CD4-positive, alpha-beta T cell treated with Interleukin-21 for 1 hour (primary cell): ENCODE measurements at places on chromosomes 1 and 21.

- DNase-seq: no peak
These were observed 14.9 kb downstream of the A3GALT2 start for GRCh38 chr1:33305816-33306652.

- DNase-seq: no peak
These were observed 280.5 kb upstream of the VAMP3 start for GRCh38 chr1:7490576-7490975.

- no peak for DNase-seq
These were observed 402.0 kb downstream of the PTPRU start for GRCh38 chr1:29638281-29638680.

DNA sequence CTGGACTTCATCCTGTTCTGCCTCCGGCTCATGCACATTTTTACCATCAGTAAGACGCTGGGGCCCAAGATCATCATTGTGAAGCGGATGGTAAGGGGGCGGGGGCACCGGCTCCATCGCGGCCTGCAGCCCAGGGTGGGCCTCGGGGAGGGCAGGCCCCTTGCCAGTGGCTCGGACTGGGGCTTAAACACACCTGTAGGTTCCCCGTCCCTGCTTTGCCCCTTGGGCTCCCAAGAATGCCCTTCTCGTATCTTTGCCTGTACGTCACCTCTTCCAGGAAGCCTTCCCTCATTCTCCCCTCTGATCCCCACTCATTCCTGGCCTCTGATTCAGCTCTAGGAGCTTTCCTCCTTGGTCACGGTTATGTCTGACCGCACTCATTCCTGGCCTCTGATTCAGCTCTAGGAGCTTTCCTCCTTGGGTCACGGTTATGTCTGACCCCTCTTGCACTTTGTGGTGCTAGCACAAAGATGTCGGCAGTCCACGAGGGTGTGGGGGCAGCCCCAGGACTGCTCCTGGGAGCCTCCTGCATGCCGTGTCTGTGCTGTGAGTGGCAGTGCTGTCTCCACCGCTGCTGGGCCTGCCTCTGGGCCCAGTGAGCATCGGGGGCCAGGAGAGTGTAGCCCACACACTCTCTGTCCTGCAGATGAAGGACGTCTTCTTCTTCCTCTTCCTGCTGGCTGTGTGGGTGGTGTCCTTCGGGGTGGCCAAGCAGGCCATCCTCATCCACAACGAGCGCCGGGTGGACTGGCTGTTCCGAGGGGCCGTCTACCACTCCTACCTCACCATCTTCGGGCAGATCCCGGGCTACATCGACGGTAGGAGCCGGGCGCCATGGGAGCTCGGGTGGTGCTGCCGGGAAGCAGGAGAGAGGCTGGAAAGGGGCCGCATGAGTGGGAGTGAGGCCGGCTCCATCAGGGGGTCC, 49.1 kb upstream of the LRRC3 start:
- DNase-seq: no peak

DNA sequence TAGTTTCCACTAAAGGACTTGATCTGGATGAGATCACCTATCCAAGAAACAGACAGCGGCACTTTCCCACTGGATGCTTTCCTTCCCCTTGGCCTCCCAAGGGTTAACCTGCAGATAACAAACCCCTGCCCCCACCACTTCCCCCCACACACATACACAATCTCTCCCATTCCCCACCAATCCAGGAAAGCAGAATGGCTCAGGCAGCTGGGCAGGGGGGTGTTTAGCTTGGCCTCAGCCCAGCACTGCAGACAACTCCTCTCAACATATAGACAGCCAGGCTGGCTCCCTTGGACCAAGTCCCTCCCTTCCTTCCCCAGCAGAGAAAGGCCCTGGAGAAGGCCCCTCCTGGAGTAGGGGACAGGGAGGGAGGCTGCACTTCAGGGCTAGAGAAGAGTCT, 24.6 kb downstream of the PLEKHA6 start:
- no peak for DNase-seq

- DNase-seq: no peak
These were observed 827 bp downstream of the FMN2 start for GRCh38 chr1:240092301-240093119.

GRCh38 chr1:60071296-60071695, 2.3 kb downstream of the C1orf87 start:
- DNase-seq: no peak

DNA sequence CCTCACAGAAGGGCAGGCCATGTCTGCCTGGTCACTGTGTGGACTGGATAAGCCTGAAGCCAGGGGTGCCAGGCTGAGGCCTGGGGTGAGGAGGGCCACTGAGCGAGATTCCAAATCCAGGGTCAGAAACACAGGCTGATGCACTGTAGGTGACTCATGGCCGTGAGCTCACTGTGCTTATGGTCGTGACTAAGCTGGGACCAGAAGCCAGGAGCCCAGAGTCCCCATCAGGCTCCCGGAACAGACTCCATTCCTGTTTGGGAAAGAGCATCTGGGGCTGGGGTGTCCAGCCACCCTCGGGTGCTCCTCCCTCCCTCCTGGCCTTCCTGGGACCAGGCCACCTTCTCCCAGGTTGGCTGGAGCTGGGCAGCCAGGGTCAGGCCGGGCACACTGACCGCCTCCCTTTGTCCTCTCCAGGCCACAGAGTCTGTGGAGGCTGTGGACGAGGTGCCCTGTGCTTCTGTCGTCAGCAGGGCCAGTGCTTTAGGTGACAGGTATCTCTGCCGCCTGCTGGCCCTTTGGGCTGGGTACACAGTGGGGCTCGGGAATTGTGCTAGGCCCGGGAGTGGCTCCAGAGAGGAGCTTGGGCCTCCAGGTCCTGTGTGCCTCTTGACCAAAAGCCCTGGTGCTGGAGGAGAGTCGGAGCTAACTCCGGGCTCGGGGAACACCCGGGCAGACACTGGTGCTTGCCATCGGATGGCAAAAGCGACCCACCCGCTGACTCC, 36.7 kb downstream of the AJAP1 start:
- no peak for DNase-seq

DNA sequence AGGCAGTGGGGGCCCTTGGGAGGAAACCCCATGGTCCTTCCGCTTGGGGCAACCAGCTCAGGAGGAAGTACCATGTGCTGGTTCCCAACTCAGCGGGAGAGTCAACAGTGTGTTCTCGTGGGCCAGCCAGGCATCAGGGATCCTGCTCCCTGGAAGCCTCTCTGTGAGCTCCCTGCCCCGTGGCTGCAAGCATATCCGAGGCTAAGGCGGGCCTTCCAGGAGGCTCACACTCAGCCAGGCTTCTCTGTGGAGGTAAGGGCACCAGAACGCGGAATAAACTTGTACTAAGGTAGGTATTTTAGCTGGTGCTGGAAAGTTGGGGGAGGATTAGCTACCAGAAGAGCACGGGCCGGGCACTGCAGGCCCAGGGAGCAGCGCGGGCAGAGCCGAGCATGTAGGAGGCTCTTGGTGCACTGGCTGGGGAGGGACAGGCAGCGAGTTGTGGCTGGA, 74.7 kb upstream of the POU3F1 start:
- no peak for DNase-seq

DNA sequence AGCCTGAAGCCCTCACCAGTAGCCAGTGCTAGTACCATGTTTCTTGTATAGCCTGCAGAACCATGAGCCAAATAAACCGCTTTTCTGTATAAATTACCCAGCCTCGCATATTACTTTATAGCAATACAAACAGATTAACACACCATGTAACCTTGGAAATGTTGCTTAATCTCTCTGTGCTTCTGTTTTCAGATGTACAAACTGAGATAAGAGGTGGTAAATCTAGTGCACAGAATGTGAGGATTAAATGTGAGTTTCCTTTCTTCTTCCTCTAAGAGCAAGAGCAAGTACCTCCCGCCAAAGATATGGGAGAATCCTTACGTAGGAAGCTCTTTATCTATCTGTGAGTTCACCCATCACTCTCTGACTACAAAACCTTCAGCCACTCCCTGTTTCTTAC, 128.4 kb downstream of the HIVEP3 start:
- DNase-seq: no peak

DNA sequence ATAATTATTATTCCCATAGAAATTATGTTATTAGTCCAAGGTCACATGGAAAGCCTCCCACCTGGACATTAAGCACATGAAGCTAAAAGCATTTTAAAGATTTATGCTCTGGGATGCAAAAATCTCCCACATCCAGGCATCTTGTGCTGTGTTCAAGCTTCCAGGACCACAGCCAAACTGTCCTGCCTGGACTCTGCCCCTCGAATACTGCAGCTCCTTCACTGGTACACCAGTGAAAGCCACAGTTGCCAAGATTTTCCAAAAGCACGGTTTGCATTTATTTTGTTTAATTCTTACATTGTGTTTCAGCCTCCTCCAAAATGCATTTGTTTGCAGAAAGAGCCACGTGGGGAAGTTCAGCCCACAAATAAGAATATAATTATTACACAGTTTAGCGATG, 38.6 kb downstream of the C8B start:
- DNase-seq: no peak

DNA sequence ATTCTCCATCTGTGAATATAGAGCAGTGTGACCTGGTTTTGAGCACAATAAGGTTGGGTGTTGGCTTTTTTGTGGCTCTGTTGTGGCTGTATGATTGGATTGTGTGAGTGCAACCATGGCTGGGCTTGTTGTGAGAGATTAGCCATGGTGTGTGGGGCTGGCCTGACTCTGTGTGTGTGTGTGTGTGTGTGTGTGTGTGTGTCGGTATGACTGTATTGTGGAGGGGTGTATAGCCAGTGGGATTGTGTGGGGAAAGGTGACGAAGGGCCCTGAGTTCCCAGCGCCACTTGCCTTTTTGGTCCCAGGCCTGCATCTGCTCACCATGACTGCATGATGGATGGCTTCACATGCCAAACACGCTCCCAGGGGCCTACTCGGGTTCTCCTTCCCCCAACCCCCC, 5.9 kb upstream of the SLC6A9 start:
- DNase-seq: no peak

GRCh38 chr1:53583021-53583867, 124.0 kb downstream of the DMRTB1 start:
- DNase-seq: no peak

DNA sequence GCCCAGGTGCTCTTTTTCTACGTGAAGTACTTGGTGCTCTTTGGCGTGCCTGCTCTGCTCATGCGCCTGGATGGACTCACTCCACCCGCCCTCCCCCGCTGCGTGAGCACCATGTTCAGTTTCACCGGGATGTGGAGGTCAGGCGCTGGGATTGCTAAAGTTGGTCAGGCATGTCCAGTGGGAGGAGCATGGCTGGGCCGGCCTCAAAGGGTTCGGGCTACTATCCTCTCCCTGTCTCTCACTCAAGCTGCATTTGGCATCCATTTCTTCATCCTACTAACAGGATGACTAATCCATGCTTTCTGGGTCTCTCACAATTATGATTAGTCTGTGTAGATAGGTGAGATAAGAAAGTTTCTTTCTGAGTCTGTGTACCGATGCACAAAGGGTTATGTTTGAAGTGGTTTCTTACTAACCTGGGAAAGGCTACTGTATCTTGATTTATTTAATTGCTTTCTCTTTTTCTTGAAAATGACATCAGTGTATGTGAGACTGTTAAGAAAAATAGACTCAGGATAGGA, 135.9 kb downstream of the HHAT start:
- DNase-seq: no peak

- DNase-seq: no peak
These were observed 58.4 kb downstream of the LAMC2 start for GRCh38 chr1:183244466-183244865.

DNA sequence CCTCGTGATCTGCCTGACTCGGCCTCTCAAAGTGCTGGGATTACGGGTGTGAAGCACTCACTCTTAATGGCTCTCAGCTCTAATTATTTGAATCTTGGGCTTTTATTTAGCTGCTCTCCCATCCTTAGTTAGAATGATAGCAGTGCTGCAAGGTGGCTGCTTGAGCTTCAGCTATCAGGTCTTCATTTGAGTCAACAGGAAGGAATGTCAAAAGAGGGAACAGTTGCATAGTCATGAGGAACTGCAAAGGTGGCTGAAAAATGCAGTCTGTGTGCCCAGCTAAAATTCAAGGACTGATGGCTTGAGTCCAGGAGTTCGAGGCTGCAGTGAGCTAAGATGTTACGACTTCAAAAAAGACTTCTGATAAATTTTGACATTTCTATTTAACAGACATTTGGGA, 55.6 kb downstream of the UCK2 start:
- DNase-seq: no peak

DNA sequence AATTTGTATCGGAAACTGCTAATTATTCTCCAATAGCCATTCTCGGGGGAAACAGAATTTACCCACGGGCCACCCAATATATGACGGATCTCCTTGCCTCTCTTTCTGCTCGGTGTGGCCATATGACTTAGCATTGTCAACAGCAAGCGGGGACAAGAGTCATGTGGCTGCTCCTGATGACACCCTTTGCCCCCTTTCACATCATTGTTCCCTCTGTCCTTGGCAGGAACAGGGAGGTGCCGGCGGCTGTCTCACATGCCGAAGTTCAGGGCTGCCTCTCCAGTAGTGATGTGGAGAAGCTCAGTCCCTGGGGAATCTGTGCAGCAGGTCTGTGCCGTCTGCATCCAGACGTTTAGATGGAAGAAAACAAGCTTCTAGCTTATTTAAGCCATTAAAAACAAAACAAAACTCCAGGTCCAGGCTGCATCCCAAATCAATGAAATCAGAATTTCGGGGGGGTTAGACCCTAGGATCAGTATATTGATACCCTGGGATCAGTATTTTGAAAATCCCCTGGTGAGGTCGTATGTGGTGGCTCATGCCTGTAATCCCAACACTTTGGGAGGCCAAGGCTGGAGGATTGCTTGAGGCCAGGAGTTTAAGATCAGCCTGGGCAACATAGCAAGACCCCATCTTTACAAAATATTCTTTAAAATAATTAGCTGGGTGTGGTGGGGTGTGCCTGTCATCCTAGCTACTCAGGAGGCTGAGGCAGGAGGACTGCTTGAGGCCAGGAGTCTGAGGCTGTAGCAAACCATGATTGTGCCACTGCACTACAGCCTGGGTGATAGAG, 10.8 kb downstream of the MYOM3 start:
- no peak for DNase-seq
